ENCODE measurements at places on chromosomes 7 and 10. TPM values are rescaled to one million over a fixed set of nuclear protein-coding genes. Genes with fewer than 3 reads are reported as not detected.
A peak's percentile ranks its signal among the peaks of the same experiment; 100 is the strongest.

Gene LMOD2
- total RNA-seq = not detected

Gene SGCE
- 36.4 TPM for total RNA-seq

Gene CDNF
- 0.83 TPM for total RNA-seq

Gene TYSND1
- 2.9 TPM for total RNA-seq

Gene TMEM273
- not detected for total RNA-seq

Gene CCDC146
- 0.83 TPM for total RNA-seq

Gene CUTC
- total RNA-seq = 7.0 TPM

Gene CUBN
- total RNA-seq = 0.83 TPM

Gene EXOC6
- 29.2 TPM for total RNA-seq

Gene C7orf33
- total RNA-seq = not detected

Gene CFAP70
- 0.18 TPM for total RNA-seq

Gene FRG2B
- total RNA-seq = not detected

DNA sequence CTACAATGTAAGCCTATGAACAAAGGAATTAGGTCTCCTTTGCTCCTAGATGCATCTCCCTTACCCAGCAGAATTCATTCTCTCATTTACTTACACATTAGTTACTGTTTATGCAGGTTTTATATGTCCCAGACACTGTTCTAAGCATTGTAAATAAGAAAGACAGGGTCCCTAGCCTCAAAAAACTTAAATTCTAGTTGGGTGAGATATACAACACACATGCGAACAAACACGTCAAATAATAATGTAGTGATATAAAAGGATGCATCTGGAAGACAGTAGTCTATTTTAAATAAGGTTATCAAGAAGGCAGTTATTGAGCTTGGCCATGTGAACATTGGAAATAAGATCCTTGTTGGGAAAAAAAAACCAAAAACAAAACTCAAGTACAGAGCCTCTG lies 479.7 kb downstream of the DNAJB9 start:
- DNase-seq = no peak

DNA sequence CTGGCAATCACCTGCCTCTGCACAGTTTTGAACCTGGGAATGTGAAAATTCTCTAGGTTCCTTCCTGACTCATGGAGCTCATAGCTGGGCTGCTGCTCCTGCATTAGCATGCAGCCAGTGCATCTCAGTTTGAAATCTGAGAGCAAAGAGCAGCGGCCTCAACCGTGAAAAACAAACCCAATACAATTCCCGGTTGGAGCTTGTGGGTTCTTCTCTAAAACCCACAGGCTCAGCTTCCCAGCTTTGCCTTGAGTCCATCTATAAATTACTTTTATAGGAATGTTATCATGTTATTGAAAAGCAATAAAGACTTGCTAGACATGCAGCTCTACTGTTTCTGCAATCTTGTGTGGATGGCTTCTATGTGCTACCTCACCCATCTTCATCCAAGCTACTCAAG lies 191.7 kb downstream of the CXCL12 start:
- DNase-seq = no peak

- no peak for DNase-seq
These were observed 7.0 kb downstream of the NOS3 start for GRCh38 chr7:150997817-150998216.

DNA sequence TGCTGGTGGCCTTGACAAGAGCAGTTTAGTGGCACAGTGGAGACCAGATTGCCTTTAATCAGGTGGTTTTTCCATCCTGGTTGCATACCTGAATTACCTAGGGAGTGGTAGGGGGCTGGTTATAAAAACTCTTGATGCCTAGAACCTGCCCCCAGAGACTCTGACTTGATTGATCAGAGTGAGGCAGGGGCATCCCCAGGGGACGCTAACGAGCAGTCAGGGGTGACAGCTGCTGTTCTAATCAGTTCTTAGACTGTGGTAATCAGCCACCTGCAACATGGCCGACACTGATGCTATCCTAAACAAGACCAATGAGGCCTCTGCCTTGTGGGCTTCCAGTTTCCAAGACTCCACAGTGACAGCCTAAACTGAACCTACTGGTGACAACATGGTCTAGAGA lies 2.0 kb upstream of the OPALIN start:
- DNase-seq = no peak

DNA sequence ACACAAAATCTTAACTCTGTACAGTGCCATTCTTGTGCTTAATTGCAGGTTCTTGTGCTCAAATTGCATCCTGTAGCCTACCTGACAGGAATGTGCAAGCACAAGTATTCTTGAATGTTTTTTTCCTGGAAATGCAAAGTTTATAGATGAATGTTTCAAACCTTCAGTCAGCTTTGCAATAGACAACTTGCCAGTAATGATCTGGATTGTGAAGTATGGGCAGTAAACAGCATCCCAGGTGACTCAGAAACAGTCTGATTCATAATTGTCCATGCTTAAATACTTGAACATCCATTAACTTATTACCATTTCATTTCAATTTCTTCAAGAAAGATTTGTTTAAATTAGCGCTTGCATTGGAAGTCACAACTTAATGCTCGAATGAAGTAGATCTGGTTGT lies 347.2 kb downstream of the SDK1 start:
- peak; percentile 29 for DNase-seq

DNA sequence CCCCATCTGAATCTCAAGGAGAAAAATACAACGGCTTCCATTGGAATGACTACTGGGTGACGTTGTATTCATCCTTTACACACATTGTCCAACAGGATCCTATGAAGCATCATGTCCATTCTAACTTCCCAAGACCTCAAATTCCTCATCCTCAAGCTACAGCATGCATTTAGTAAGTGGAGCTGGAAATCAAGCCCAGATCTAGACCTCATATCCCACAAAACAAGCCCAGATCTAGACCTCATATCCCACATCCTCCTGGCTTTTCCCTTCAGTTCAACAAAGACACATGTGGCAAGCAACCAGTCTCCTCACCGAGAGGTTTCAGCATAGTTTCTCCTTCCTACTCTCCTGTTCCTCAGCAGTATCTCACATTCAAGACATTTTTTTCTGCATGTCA lies 12.2 kb downstream of the IGF2BP3 start:
- DNase-seq = no peak

- no peak for DNase-seq
These were observed 91.5 kb downstream of the RBM20 start for GRCh38 chr10:110735620-110736027.

DNA sequence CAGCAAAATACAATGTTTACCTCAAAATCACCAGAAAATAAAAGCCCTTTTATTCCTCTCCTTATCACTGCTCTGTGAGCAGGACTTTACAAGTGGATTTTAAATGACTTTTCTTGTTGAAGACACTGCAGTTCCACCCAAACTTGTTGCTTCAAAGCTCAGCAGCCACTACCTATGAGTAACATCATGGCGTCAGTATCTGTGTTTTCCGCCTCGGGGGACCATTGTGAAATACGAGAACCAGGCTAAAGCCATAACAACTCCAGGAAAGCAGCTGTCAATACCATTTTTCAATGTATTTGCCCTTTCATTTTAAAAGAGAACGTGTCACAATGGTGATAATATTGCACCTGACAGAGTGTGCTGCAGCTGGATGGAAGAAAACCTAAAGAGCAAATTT lies 284.0 kb upstream of the RNF32 start:
- DNase-seq = no peak

DNA sequence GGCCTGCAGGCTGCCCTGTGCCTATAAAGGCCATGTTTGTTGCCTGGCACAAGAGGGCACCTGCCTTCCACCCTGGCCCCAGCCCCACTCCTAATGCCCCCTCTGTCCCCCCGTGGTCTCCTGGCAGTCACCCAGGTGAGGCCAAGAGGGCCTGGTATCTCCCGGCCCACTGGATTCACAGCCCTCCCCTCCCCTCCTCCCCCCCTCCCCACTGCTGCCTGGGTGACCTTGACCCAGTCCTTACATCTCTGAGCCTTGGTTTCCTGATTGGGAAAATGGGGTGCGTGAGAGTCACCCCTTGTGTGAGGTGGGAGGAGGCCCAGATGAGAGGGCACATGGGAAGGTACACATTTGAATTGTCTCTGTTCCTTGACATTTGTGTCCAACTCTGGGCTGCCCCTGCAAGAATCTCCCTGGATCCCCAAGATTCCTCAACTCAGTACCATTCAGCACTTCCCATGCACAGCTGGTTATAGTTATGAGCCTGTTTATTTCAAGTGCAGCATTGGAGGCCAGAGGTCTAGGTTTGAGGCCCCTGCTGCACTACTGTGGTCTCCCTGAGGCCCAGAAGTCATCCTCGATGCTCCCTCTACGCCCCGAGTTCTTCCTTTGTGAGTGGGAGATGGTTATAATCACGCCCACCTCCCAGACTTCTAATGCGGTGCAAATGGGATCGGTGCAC lies 58.9 kb downstream of the TMEM270 start:
- DNase-seq = no peak

DNA sequence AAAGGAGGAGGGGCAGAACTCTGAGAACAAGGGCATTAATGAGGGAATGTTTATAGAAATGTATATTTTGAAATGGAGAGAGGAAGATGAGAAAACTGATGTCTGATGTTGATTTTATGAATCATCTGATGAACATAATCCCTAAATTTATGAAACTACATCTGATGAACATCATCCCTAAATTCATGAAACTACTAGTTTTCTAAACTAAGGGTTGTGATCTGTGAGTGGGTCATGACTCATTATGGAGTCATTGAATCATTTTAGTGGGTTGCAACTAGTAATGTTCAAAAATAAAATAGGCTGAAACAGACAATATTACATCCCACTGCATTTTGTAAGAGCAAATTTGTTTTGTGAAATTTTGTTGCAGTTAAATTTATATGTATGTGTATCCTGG lies 442.6 kb upstream of the TEX47 start:
- DNase-seq = peak; percentile 28

- DNase-seq = no peak
These were observed at the start of gene FERD3L for GRCh38 chr7:19144661-19145433. Gene FERD3L, minus strand, starts transcription at chr7:19145421. Its CDS starts 59 bp downstream, at chr7:19145362.

GRCh38 chr7:156558198-156558597 lies 82.4 kb upstream of the RNF32 start:
- DNase-seq = peak; percentile 81

DNA sequence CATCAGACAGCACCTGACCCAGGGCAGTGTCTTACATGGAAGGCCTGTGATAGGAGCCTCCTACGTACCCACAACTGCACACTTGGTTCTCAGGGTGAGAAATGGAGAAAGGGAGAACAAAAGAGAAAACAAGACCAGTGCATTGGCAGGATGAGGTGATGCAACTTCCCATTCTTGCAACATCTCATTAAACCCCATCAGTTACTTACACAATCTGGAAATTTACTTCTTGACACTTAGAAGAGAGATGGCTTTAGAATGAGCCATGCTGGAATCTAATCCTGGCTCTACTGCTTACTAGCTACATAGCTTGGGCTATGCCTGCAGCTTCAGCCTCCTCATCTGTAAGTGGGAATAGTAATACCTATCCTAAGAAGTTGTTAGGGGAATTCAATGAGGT lies 391.7 kb downstream of the KCNMA1 start:
- peak; percentile 51 for DNase-seq

GRCh38 chr10:106935978-106936451 lies 228.5 kb downstream of the SORCS1 start:
- no peak for DNase-seq

- DNase-seq = peak; percentile 21
These were observed 925.1 kb upstream of the CELF2 start for GRCh38 chr10:10092581-10092980.

GRCh38 chr10:5147255-5147980 lies 37.5 kb downstream of the AKR1C8 start:
- no peak for DNase-seq
